ENCODE measurements at places on chromosomes 12 and 14. TPM values are rescaled to one million over a fixed set of nuclear protein-coding genes. Genes with fewer than 3 reads are reported as not detected.

Gene STK38L
- total RNA-seq: 27.2 TPM

Gene TEX52
- not detected for total RNA-seq

Gene TNFAIP2
- total RNA-seq: 49.8 TPM

Gene SERPINA3
- 0.29 TPM for total RNA-seq

All from metanephros (tissue), 2 donors.